Posterior cingulate gyrus (tissue), 11 donors: ENCODE measurements at places on chromosomes 5 and 9.

- no peak for DNase-seq
These were observed 19.5 kb downstream of the MAP1B start for GRCh38 chr5:72126796-72127195.

DNA sequence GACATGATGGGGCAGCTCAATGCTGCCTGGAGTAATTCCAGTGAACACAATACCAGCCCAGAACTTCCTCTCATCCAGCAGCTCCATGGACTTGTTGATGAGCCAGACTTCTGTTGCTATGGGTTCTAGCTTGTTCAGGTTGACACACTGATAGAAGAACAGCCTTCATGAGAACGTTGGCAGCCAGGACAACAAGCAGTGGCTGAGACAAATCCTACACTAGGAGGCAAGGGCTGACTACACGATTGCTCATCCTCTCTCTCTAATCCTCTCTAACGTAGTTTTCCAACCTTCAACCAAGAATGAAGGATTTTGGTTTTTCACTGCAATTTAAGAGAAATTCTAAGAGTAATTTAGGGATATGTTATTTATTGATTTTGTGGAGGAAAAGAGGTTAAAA is 67.8 kb downstream of the NIPSNAP3B start:
- no peak for DNase-seq

DNA sequence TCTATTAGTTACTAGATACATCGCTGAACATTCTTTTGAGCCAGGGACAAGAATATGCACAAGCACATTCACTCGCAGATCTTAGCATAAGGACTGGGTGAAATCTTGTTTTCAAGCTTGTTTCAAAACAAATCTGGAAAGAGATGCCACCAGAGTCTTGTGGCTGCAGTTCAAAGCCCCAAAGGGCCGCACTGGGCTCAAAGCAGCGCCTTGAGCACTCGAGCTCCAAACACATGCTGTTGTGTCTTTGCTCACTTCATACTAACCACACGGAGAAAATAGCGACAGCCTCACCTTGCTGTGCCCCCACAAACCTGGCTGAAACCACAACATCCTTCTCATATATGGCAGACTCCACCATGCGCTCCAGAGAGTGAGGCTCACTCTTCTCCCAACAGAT is 34.2 kb upstream of the IL7R start:
- no peak for DNase-seq

- no peak for DNase-seq
These were observed 42.9 kb downstream of the GLRX start for GRCh38 chr5:95779611-95780010.
